Right cardiac atrium (tissue), 5 donors: ENCODE measurements at places on chromosomes 1 and 21. TPM values are rescaled to one million over a fixed set of nuclear protein-coding genes. Genes with fewer than 3 reads are reported as not detected.

The PLA2G2A gene
- polyA plus RNA-seq: 1,085 TPM

The OR10J5 gene
- polyA plus RNA-seq: not detected

The FAM110D gene
- polyA plus RNA-seq: 4.2 TPM

The NBPF6 gene
- polyA plus RNA-seq: not detected

The S100A8 gene
- polyA plus RNA-seq: 42.3 TPM

The CFHR1 gene
- polyA plus RNA-seq: 0.09 TPM

The PRAMEF18 gene
- polyA plus RNA-seq: not detected

The AGBL4 gene
- 1.1 TPM for polyA plus RNA-seq

The CTTNBP2NL gene
- polyA plus RNA-seq: 5.1 TPM

The RIPPLY3 gene
- not detected for polyA plus RNA-seq

The FHL3 gene
- polyA plus RNA-seq: 9.7 TPM

The RGS8 gene
- 0.02 TPM for polyA plus RNA-seq

The APOBEC4 gene
- polyA plus RNA-seq: not detected

The TRPM2 gene
- polyA plus RNA-seq: 0.61 TPM

The DCDC2B gene
- polyA plus RNA-seq: 0.05 TPM

The LPGAT1 gene
- 10.1 TPM for polyA plus RNA-seq

The CTNNBIP1 gene
- polyA plus RNA-seq: 31.9 TPM

The ADGRL2 gene
- 41.5 TPM for polyA plus RNA-seq

The AGT gene
- 121 TPM for polyA plus RNA-seq

The KCNJ15 gene
- 0.18 TPM for polyA plus RNA-seq

The PYHIN1 gene
- polyA plus RNA-seq: 0.20 TPM

The GSTM3 gene
- 279 TPM for polyA plus RNA-seq

The CFHR2 gene
- not detected for polyA plus RNA-seq

The RPAP2 gene
- 9.0 TPM for polyA plus RNA-seq

The MEF2D gene
- 53.0 TPM for polyA plus RNA-seq

The TNFRSF8 gene
- polyA plus RNA-seq: 2.6 TPM

The CSF3R gene
- polyA plus RNA-seq: 4.0 TPM

The CD1B gene
- polyA plus RNA-seq: not detected

The E2F2 gene
- 0.05 TPM for polyA plus RNA-seq

The EXTL1 gene
- polyA plus RNA-seq: 2.2 TPM

The LRRIQ3 gene
- polyA plus RNA-seq: 0.36 TPM

The PDZK1IP1 gene
- polyA plus RNA-seq: 0.23 TPM

The COL16A1 gene
- polyA plus RNA-seq: 37.4 TPM
